ENCODE measurements at places on chromosomes 5 and 9.

DNA sequence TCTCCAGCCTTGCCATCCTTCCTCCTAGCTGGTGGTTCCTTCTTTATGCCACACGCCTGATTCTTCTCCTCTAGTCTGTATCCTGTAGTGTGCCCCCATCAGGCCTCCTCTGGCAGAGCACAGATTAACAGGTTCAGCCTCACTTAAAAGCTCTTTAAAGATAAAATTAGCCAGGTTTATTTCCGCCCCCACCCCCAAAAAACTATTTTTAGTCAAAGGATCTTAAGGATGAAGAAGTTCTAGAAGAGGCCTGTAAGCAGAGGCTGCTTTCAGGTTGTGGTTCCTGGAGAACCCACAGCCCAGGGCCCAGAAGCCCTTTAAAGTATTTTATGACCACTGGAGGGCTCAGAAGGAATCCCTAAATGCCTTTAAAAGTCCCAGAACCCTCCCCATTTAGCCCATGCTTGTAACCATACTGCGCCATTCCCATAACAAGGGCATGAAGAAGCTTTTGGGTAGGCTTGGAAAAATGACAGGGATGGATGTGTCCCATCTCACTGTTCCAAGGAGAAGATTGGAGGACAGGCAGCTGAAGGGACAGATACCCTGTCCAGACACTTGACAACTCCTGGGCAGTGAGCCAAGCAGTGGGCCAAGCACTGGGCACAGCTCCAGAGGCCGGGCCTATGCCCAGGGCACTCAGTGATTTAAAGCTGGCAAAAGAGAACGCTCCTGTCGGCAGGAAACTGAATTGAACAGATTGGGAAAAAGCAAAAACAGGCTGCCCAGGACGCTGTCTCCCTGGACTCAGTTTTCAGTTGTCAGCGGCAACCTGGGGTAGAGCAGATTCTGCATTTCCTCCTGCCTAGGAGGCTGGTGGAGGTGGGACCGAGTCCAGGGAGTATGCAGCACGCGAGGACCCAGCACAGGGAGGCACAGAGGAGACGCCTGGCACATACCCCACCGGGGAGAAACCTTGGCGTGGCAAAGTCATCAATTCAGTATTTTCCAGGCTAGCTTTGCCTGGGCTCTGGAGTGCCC, 106.3 kb upstream of the SSBP2 start:
- no peak for DNase-seq

GRCh38 chr9:33464045-33464636, 9.6 kb downstream of the NOL6 start:
- DNase-seq, result no peak

GRCh38 chr9:112174222-112174964, 704 bp downstream of the SUSD1 start:
- DNase-seq, result peak; percentile 44

DNA sequence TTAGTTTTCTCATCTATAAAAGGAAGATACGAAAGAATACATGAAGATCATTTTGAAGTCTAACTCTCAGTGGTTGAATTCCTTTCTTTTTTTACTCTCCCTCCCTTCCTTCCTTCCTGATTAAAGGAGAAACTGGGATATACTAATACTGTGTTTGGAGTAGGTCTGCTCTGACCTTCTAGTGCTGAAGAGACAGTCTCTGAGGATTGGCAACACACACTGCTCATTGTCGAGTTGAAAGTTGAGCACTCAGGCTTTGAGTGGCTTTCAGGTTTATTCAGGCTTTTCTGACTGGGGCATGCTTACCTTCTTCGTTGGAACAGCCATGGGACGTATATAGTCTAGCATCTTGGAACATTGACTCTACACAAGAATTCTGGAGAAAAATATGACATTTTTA, 86.9 kb upstream of the RPS23 start:
- no peak for DNase-seq

DNA sequence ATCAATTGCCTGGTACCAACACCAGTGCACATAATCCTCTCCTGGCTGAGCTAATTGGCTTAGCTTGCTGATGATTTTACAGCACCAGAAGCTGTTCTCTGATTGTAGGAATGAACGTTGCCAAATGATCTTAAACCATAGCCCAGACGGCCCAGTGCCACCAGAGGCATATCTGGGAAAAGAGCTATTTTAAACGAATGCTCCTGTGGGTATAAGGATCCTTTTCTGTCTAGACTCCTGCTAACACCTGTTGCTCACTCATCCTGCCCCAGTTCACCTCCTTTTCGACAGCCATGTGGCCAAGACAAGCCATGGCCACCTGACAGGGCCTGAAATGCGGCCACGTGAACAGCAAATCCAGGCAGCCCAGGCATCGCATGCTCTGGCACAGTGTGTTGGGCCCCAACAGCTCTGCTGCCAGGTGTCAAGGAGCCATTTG, 289.9 kb upstream of the SLC30A5 start:
- DNase-seq, result no peak

DNA sequence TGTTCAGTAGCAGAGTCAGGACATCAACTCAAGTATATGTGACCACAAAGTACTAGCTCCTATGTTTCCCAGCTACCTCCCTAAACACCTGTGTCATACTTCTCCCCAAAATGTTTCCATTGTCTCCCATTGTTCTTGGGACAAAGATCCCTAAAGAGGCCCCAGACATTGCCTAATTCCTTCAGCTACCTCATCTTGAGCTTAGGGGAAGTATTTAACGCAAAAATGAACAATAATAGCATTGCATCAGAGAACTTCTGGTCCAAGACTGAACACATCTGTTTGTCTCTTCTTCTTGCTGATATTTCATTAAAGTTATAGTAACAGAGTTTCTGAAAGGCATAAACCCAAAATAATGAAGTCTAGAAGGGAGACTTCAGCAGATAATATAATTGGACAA, 430.8 kb downstream of the MTRR start:
- DNase-seq, result no peak

DNA sequence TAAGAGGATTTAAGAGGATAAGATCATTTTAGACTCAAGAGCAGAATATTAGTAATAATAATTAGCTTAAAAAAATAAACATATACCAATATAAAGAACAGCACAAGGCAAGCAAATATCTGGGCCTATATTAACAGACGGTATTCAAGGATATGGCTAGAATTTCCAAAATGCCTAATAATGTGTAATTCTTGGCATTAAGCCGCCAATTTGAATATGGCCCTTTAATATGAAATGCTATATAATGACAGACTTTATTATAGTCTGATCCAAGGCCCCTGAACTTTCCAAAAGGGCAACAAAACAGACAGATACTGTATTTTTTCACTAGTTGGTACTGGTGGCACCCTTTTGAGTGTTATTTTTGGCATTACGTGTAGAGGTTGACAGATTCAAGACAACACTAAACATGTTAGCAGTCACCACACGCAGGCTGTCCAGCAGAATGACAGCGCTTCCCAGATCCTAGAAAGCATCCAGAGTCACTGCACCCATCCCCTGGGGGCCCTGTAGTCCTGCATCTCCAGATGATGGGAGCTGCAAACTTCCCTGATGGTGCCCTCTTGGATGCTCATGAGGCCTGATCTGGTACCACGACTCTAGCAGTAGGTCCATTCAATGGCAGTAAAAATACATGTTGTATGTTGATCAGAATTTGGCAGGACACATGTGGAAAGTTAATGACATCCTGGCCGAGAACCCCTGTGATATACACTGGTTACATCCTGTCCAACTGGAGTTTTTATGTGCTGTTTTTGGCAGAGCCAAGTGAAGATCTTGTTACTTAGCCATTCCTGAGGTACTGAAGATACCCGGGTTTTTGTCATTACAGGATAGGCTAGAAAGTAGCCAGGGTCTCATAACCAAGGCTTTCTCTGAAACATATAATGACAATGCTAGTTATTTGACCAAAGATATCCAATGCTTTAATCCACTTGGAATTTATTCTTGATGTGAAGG, 1.7 kb upstream of the ABL1 start:
- DNase-seq, result no peak

- DNase-seq, result no peak
Measured at GRCh38 chr5:68846828-68847227, 247.0 kb upstream of the SLC30A5 start.

GRCh38 chr5:133688391-133688790, 76.0 kb upstream of the FSTL4 start:
- DNase-seq, result no peak

- DNase-seq, result no peak
Measured at GRCh38 chr9:35697486-35697885, 7.8 kb upstream of the TPM2 start.

DNA sequence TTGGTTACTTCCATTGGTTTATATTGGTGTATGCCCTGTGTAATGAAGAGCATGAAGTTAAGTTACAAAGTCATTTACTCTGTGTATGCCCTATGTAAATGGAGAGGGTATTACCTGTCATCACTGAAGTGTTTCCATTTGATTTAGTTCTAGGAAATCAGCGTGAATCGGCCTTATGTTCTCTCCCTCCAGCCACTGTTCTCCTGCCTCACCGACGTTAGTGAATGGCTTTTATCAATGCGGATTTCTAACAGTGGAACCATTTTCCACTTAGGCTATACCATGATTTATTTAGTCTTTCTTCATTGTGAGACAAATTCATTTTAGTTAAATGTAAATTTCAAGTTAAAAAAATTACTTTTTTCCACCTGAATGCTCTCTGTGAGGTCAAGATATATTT, 327.0 kb upstream of the ADCY2 start:
- DNase-seq, result no peak

DNA sequence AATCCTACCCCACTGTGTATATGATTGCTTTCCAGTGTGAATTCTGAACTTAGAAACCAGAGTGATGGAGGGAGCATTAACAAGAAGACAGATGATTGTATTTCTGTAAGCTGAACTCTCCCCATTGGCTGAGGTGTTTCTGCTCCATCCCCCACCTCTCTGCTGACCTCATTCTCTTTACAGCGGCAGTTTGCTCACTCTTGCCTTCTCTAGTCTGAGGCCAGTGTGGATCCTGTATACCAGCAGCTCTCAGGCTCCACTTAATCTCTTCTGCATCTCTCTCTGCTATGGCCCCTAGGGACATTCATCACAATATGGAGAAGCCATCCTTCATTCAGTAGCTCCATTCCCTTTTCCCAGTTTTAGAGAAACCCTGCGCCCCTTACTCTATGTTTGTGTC, 358.8 kb downstream of the MAN2A1 start:
- DNase-seq, result no peak

- peak; percentile 43 for DNase-seq
Measured at GRCh38 chr9:4796988-4797853, 4.5 kb downstream of the RCL1 start.

GRCh38 chr5:94691291-94691690, 72.8 kb downstream of the SLF1 start:
- DNase-seq, result no peak

DNA sequence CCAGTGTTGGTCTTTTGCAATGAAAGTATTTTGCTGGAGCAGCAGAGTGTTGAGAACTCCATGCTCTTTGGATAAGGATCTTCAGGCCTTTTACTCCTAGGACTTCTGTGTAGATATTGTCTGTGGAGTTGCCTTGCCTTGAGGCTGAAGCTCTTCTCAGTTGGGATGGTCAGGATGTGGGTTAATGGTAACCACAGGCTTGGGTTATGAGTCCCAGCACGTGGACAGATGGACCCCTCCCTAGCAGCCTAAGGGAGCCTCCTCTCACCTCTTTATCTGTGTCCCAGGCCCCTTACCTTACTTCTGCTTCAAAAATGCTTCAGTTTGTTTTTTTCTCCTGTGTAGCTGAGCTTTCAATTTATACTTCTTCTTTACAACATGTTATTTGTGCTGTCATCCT, 109.9 kb downstream of the MEGF10 start:
- DNase-seq, result no peak

- DNase-seq, result peak; percentile 30
Measured at GRCh38 chr9:75265525-75265972, 177.2 kb downstream of the OSTF1 start.

GRCh38 chr5:4022056-4022670, 426.5 kb downstream of the IRX1 start:
- no peak for DNase-seq

DNA sequence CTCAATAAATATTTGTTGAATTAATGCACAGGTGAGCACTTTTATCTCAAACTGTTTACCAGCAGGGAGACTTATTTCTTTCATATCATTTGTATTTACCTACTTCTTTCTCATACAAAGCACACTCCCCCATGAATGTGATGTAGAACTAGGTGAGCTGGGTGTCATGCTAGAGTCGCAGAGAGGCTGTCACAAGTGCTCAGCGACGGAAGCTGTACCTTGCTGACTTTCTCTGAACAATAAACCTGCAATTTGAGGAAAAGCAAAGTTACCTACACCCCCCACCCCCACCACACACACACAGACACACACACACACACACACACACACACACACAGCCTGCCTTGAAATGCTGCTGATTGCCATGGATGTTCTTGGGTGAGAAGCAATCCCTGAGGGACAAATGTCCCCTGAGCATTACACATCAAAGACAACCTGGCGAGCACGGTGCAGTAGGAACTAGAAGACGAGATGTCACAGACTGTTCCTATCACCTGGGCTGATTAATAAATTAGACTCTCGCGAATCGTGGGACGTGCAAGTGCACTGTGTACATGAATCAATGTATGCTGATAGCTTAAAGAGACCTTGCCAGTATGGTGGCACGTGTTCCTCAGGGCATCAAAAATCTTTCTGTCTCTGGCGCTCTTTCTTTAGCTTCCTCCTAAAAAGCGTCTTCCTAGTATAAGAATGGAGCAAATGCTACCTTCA, 66.1 kb downstream of the BRINP1 start:
- no peak for DNase-seq

- DNase-seq, result no peak
Measured at GRCh38 chr9:15372455-15372854, 50.2 kb upstream of the SNAPC3 start.

DNA sequence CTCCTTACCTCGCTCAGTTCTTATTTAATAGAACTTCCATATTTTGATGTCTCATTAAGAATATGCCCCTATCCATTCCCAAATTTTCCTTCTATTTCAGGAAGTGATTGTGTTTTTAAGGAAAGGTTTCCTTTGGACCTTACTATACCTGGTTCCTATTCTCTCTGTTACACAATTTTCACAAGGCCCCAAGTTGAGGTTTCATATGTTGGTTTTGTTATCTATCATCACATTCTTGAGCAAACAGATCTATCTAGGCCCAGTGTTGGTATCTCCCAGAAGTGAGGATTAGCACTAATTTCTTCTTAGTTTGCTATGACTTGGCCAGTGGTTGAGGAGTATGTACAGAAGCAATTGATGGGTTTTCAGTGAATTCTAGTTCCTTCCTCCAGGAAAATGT, 41.5 kb downstream of the ALG2 start:
- DNase-seq, result no peak

GRCh38 chr5:5648694-5649093, 226.2 kb downstream of the ICE1 start:
- no peak for DNase-seq

Measured in HepG2 (cell line).